Renal cortical epithelial cell (primary cell): ENCODE measurements at places on chromosomes 5 and 9. TPM values are rescaled to one million over a fixed set of nuclear protein-coding genes. Genes with fewer than 3 reads are reported as not detected.

The MAP1B gene
- total RNA-seq = 91.0 and 156 TPM in 2 replicates

The ALDH1A1 gene
- total RNA-seq = 7.3 and 164 TPM in 2 replicates

The MLANA gene
- 0.05 TPM in 1 of 2 replicates, not detected in the other for total RNA-seq

DNA sequence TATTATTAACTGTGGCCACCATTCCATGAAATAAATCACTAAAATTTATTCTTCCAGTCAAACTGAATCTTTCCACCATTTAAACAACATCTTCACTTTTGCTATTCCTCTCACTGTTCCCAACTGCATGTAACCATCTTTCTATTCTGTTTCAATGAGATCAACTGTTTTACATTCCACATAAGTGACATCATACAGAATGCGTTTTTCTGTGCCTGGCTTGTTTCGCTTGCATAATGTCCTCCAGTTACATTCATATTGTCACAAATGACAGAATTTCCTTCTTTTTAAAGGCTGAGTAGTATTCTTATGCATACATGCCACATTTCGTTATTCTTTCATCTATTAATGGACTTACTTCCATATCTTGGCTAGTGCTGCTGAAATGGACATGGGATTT is 738.2 kb downstream of the SEMA5A start:
- DNase-seq = no peak

DNA sequence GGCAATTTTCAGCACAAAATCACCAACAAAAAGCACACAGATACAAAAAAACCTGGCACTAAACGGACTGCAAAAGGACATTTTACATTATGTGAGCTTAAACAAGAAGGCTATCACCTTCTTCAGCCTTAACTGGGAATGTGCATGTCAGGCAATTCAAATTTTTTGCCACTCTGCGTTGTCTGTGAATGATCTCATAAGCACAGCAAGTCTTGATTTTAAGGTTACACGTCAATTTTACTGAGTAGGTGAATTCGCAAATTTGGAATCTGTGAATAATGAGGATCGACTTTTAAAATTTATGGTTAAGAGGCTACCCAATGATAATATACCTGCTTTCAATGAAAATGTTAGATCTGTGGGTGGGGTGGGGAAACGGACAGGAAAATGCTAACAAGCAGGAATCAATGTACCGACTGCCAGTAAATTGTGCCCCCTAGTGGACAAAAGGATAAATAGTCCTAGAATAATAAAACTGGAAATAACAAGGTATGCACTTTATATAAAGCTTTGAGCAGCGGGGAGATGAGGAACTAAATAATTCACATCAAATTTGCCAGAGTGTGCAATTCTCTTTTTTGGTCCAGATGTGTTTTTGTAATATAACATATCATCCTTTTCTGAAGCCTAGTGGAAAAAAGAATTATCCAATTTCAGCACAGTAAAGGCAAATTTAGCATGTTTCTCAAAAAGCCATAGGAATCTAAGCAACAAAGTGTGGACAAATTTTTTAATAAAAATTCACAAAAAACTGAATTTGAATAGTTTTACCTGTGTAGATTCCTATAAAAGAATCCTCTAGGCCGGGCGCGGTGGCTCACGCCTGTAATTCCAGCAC is 20.5 kb downstream of the EQTN start:
- DNase-seq = peak; percentile 58

- DNase-seq = no peak
Observed at GRCh38 chr9:116992865-116993264, 305.8 kb downstream of the TRIM32 start.

DNA sequence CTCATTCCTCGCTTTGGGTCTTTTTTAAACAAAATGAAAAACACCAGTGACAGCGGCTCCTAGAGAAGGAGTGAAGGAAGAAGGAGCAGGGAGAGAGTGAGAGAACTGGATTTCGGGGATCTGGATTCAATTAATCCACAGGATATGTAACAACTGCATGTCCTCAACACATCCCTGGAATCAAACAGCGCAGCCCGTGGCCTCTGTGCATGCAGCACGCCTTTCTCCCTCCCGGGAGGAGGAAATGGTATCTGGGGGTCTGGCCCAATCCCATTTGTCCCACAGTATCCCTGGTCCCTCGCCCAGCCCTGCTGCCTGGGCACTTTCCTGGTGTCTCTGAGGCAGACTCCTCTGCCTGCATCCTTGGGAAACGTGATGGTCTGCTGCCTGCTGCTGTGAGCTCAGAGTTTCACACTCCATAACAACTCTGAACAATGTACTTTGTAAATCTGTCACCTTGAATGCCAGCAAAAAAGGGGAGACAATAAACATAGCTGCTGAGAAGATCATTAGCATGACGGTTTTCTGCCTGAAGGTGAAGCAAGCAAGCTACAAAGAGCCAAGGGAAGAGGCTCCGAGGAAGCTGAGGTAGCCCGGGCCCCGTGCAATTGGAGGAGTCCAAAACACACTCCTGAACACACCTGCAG is 56.1 kb downstream of the PTCH1 start:
- no peak for DNase-seq

DNA sequence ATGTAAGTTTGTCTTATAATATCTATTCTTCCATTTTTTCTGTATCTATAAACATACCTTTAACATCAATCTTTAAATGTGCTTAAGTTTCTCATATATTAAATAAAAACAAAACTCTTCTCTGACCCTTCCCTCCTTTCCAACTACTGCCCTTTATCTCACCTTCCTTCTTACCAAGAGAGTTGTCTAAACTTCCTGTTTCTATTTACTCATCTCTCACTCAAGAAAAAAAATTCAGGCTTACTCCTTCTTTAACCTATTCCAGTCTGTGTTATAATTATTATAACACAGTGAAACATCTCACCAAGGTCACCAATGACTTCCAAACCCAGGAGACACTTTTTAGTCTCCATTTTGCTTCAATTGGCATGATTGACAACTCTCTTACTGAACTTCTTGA is 140.9 kb downstream of the CCDC171 start:
- no peak for DNase-seq

DNA sequence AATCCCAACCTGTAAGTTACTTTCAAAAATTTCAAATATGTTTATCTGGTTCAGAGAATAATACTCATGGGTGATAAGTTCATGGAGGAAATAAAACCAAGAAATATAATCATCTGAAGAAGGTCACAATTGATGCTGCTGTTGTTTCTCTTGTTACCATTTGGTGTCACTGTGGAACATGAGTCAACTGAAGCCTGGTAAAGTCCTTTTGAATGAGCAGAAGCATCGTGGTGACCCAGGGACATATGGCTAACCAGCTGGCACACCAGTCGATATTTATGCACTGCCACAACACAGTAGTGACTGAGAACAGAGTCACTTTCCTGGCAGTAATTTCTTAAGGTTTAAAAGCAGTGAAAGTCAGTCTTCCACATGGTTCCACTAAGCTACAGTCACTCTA is 612.9 kb upstream of the TLE4 start:
- no peak for DNase-seq

DNA sequence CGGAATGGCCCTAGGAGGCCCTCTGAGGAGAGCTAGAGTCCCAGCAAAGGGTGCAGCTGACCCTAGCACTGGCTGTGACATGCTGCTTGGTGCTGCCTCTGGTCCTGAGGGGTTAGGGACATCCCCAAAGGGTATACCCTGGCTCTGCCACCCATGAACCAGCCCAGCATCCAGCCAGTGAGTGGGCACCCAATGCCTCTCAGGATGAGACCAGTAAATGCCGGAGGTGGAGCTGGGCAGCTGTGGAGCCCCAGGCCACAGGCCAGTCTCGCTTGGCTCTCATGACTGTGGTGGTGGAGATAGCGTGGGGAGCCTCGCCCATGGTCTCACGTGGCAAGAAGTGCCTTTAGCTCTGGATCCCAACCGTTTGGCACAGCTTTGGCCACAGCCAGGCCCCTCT is 3.7 kb upstream of the CEL start:
- DNase-seq = no peak
